Kasumi-1 (cell line): ENCODE measurements at places on chromosomes 6 and 20.

GRCh38 chr20:53956013-53956715 lies 114.2 kb downstream of the BCAS1 start:
- no peak for DNase-seq

DNA sequence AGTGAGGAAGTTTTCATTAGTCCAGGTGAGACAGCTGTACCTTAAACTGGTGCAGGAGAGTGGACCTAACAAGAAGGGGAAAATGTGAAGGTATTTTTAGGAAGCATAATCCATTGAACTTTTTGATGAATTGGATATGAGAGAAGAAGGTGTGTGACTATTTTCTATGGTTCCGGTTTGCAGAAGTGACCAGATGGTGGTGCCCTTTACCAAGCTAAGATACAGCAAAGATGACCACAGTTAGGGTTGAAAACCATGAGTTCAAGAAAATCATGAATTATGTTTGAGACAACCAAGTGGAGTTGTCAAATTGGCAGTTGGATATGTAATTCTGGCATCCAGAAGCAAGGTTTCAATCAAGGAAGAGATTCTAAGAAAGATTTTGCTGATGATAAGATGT lies 61.9 kb upstream of the NRSN1 start:
- DNase-seq: peak; percentile 28

DNA sequence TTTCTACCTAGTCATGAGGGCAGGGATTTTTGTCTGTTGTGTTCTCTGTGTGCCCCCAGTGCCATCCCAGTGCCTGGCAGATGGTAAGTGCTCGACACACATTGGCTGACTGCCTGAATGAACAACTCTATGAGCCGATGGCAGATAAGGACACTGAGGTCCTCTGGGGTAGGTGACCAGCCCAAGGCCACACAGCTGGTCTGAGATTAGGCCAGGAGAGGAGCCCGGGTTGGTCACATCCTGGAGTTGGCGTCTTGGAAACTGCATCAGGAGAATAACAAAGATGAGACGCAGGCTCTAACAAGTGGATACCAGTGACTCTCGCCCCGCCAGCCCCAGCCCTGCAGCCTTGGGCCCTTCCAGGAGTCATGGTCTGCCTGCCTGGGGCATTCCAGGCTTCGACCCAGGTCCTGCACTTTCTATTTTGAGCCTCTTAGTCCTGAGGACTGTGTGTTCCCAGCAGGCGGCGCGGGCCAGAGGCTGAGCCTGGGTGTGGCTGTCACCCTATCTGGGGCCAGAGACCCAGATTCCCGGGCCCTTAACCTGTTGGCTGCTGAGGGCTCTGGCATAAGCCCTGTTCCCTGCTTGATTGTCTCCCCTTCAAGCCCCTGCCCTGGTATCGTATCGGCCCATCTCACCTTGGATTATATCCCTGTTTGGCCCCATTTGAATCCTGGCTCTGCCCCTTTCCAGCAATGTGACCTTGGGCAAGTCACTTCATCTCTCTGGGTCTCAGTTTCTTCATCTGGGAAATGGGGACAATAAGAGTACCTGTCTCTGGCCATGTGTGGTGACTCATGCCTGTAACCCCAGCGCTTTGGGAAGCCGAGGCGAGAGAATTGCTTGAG lies 88.3 kb downstream of the CEBPB start:
- no peak for DNase-seq

GRCh38 chr20:49148601-49149000 lies 39.5 kb downstream of the STAU1 start:
- no peak for DNase-seq

GRCh38 chr20:50583442-50584150 lies 73.4 kb downstream of the PTPN1 start:
- DNase-seq: no peak

GRCh38 chr6:79686707-79687309 lies 55.7 kb downstream of the SH3BGRL2 start:
- DNase-seq: no peak

DNA sequence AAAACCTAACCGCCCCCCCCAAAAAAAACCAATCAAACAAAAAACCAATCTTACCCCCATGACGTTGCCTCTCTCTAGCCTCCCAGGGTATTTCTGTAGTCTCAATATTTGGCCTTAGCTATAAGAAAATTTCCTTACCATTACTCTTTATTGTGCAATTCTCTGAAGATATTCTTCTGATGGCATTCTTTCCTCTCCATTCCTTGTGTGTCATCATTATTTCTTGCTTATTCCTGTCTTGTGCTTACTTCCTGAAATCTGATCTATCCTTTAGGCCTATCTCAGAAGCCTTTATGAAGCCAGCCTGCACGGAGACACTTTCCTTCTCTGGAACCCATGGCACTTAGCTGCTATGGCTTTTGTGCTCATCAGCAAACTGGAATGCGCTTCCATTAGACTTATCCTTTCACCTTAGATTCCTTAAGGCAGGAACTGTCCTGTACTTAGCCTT lies 65.9 kb upstream of the DDR1 start:
- no peak for DNase-seq

DNA sequence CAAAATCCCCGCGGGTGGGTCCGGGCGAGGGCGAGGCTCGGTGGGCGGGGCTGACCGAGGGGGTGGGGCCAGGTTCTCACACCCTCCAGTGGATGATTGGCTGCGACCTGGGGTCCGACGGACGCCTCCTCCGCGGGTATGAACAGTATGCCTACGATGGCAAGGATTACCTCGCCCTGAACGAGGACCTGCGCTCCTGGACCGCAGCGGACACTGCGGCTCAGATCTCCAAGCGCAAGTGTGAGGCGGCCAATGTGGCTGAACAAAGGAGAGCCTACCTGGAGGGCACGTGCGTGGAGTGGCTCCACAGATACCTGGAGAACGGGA lies 809 bp downstream of the HLA-G start:
- no peak for DNase-seq

DNA sequence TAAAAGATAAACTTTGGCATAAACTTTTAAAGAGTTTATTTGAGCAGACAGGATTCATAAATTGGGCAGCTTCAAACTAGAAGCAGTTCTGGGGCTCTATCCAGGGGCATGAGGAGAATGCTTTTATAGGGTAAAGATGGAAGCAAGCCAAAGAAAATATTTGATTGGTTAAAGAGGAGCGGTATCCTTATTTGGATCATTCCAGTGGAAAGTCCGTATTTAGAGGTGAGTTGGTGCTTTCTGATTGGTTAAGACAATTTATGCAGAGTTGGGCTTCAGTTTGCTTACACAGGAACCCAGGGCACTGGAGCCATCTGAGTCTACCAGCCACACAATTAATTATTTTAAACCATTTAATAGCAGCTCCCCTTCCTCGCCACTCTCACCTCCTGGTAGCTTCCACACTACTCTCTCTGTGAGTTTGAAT lies 37.9 kb upstream of the RNF217 start:
- no peak for DNase-seq

- no peak for DNase-seq
These were observed 429.6 kb upstream of the JARID2 start for GRCh38 chr6:14816116-14816859.

GRCh38 chr6:5045416-5045815 lies 39.7 kb upstream of the PPP1R3G start:
- no peak for DNase-seq

DNA sequence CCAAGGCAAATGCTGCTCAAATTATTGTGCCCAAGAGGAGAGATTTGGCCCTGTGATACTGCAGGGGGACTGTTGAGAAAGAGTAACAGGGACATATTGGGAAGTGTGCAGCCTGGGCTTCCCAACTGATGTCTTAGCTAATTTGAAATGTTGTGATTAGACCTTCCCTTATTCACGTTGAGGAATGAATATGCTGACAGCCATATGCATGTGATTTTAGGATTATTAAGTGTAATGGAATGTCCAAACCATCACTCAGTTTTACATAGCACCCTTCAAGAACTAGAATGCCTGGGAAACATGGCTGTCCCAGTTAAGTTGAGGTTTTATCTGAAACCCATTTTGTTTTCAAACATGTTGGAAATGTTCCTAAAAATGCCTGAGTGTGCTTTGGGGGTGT lies 81.4 kb downstream of the CARMIL1 start:
- no peak for DNase-seq

GRCh38 chr20:12531626-12532025 lies 477.1 kb upstream of the SPTLC3 start:
- DNase-seq: no peak

GRCh38 chr6:30800871-30801270 lies 56.5 kb upstream of the IER3 start:
- no peak for DNase-seq

DNA sequence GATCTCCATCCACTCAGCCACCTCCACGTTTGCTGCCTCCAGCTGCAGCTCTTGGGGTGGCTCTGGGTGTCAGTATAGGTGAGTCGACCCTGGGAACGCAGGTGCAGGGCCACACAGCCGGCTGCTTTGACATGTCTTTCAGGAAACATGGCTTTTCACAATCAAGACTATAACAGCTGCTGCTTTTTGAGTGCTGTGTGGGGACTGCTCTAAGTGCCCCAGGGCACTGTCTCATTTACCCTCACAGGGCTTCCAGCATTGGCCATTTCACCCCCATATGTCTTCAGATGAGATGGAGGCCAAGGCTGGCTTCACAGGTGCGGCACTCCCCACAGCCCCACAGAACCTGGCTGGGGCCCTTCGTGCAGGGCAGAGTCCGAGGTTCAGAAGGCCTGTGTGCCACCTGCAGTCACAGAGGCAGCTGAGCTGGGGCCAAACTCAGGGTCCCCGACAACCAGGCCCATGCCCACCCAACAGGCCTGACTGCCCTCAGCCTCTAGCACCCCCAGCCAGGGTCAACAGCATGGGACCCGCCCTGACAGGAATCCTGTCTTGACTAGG lies 14.9 kb upstream of the CST7 start:
- DNase-seq: no peak

DNA sequence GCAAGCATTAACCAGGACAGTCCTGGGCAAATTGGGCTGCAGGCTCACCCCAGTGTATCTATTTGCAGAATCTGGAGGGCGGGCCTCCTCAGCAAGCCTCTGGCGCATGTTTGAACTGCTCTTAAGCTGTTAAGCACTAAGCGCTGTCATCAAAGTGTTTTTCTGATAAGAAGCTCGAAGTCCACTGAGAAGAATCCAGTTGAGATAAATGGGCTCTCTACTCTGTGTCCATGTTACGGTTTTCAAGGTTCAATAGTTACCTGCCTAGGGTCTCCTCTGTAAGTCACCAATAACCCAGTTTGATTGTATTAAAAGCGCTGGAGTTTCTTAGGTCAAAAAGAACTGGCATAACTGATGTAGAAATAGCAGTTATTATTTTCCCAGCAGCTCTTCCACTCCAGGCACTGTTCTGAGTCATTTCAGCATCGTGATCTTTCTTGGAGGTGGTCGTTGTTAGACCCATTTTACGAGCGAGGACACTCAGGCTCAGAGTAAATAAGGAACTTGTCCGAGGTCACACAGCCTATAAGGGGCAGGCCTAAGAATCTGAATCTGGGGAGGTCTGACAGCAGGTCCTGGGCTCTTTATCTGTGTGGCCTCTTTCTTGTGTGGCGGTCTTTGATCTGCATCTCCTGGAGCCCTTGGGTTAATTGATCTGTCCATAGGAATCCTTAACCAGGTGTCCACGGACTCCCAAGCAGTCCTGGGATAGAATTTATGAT lies 207.4 kb upstream of the ZNF217 start:
- no peak for DNase-seq

DNA sequence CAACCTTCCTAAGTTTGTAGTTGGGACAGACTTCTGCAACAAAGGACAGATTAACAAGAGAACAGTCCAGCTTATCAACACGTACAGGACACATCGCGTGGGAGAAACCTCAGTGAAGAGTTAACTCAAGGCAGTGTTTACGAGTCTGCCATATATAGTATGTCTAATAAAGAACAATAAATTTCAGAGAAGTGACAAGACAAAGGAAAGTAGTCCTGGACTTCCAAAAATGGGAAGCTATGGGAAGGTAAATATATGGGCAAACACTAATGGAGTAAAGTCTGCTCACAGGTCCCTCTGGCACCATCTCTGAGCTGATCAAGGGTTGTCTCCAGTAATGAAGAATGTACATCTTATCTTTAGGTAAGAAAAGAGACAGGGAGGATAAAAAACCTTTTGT lies 34.9 kb downstream of the GCM1 start:
- DNase-seq: no peak

GRCh38 chr6:129920103-129920798 lies 59.1 kb upstream of the TMEM244 start:
- no peak for DNase-seq

DNA sequence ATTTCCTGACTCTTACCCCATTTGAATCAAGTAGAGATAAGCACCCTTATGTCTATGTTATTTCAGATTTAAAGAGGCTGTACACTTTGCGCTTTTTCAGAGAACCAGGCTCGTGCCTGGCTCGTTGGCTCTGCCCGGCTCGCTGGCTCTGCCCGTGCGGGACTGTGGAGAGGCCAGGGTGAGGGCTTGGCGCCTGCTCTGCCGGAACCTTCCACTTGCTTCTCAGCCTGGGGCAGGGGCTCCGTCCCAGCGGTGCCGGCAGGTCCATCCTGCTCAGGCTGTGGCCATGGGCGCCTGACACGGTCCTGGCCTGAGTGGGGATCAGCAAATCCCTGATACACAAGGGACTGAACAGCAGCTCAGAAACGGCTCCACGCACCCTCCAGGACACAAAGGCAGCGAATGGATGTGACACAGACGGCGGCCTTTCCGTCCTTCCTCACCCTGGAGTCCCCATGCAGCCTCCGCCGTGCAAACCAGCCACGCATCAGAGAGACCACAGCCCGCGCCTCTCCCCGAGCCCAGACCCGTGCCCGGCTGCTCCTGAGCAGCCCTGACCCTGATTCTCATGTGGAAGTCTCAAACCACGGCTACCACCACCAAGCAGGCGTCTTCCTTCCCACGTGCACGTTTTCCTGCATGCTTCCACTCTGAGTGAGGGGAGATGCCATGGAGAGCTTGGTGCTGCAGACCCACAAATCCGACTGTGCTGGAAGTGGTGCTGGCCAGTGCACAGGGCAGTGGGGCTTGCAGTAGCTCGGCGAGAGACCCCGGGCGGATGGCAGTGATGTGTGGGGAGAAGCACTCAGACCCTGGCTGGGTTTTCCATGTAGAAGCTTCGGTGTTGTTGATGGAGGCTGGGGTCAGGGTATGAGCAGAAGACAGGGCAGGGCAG lies 233.9 kb downstream of the ERMARD start:
- DNase-seq: no peak

DNA sequence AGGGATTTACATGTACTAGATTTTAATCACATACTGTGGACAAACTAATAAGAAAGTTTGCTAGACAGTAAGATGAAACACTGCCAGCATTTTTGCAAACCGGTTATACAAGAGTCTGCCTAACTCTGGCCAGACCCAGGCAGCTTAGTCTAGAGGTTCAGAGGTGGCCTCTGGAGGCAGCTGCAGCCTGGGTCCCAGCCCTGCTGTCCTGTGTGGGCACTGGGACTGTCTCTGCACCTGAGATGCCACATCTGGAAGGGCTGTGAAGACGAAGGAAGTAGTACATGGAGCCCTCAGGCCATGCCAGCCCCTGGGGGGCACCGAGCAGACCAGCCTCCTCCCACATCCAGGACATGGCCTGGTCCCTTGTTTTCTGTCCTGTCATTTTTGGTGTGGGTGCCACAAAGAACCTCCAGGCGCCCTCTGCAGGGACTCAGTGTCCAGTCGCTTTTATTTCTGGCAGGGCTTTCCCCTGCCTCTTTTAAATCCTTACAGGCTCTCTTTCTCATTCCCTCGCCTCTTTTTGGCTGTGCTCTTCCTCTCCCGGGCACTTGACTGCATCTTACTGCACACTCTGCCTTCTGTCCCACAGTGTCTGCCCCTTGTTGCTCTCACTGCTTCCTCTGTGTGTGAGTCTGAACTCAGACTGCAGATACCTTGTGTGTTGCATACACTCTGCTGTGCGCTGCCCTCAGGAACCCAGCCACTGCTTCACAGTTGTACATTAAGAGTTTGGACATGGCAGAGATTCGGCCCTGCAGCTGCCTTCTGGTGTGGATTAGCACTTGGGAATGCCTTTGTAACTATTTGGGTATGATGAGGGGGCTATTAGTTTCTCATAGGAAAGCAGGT lies 216.7 kb downstream of the ZDHHC14 start:
- peak; percentile 49 for DNase-seq
